ENCODE measurements at places on chromosomes 16 and 17. TPM values are rescaled to one million over a fixed set of nuclear protein-coding genes. Genes with fewer than 3 reads are reported as not detected.

The ABAT gene
- 0.35 TPM for total RNA-seq

The CNTD1 gene
- total RNA-seq, result not detected

The TMEM88 gene
- total RNA-seq, result 0.33 TPM

The GRN gene
- total RNA-seq, result 205 TPM

The RNF43 gene
- total RNA-seq, result 0.23 TPM

The RNF112 gene
- total RNA-seq, result 0.92 TPM

The FADS6 gene
- total RNA-seq, result not detected

The TBC1D3B gene
- total RNA-seq, result 2.9 TPM
